Cortex of kidney (tissue), 1 donor: ENCODE measurements at places on chromosomes 7 and 10.

DNA sequence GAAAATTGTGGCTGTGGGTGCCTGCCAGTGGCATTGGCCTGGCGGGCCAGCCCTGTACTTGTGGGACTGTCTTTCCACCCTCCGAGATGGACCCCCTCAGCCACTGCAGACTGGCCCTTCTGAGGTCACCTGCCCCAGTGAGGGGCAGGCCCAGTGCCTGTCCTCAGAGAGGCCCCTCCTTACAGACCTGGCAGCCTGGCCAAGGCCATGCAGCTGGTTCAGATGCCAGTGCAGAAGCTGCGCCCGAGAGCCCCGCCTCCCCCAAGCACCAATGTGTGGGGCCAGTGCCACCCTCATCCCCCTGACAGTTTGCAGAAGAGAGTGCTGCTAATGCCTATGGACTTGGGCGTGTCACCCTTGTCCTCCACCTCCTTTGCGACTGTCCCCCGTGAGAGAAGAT lies 10.0 kb downstream of the ZNF316 start:
- no peak for DNase-seq

GRCh38 chr10:132293201-132293812 lies 14.4 kb downstream of the STK32C start:
- no peak for DNase-seq

DNA sequence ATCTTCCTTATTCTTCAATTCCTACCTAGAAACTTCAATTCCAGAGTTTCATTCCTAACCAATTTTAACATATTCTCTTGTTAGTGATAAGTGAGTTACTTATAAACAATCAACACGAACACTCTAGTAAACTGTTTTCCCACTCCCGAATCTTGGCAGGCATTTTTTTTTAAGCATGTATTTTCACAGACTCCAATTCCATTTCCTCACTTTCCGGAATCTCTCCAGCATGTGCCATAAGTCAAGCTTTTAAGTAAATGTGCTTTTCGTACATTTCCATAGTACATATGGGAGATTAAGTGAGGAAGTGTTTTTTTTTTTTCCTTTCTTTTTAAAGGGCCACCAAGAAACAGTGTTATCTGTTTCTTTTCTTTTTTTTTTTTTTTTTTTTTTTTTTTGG lies 89.1 kb downstream of the FGFR2 start:
- DNase-seq: no peak

DNA sequence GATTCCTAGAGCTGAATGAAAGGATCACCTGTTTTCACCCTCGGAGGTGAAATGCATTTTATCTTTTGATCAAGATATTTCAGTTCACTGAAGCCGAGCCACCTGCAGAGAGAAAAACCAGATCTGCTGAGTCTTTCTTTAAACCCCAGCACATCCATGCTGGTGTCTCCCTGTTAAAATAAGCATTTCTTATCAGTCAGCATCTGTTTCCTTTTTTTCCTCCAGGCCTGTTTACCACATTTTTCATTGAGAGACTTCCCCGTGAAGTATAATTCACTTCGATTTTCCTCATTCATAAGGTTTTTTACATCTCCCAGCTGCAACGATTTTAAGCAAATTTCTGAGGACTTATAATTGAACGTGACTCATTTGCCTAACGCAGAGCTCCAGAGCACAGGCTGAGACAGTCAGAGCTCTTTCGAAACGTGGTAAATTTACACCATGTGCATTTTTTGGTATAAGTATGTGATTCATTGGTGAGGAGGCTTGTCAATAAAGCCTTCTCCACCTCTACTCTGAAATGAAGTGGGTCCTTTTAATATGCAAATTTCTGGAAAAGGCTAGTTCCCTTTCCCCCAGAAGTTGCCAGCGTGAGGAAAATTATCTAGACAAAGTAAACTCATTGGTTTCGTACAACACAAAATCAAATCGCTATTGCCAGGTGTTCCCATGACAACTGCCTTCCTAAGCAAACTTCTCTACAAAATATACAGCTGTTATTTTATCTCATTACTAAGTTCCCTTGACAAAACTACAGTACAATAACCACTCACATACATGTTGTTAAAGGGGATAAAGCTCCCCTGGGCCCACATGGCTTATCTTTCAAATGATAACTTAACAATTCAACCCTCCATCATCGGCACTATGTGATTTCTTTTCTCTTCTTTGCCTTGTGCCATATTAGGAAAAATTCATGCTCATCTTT lies 374.8 kb upstream of the AKR1E2 start:
- DNase-seq: no peak

GRCh38 chr7:137151041-137151689 lies 192.4 kb downstream of the PTN start:
- DNase-seq: no peak

DNA sequence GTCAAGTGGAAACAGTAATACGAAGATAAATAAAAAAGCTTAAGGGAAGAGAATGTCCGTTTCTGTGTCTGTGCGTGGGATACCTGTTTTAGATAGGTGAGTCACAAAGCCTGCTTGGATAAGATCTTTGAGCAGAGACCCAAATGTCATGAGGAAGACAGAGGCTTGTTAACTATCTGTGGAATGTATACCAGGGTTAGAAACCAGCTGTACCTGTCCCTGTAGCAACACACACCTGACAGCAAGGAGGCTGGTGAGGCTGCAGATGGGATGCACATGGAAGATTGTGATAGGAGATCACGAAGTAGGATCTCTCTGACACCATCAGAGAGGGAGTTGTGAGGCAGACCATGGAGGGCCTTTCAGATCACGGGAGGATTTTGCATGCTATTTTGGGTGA lies 105.3 kb downstream of the ARHGAP21 start:
- no peak for DNase-seq

- DNase-seq: no peak
Observed at GRCh38 chr10:109701633-109702215, 221.6 kb downstream of the XPNPEP1 start.

DNA sequence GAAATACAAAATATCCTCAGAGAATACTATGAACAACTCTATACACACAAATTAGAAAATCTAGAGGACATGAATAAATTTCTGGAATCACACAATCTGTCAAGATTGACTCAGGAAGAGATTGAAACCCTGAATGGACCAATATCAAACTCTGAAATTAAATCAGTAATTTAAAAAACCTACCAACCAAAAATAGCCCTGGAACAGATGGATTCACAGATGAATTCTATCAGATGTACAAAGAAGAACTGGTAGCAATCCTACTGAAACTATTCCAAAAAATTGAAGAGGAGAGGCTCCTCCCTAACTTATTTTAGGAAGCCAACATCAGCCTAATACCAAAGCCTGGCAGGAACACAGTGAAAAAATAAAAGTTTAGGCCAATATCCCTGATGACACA lies 190.0 kb downstream of the HPSE2 start:
- no peak for DNase-seq

DNA sequence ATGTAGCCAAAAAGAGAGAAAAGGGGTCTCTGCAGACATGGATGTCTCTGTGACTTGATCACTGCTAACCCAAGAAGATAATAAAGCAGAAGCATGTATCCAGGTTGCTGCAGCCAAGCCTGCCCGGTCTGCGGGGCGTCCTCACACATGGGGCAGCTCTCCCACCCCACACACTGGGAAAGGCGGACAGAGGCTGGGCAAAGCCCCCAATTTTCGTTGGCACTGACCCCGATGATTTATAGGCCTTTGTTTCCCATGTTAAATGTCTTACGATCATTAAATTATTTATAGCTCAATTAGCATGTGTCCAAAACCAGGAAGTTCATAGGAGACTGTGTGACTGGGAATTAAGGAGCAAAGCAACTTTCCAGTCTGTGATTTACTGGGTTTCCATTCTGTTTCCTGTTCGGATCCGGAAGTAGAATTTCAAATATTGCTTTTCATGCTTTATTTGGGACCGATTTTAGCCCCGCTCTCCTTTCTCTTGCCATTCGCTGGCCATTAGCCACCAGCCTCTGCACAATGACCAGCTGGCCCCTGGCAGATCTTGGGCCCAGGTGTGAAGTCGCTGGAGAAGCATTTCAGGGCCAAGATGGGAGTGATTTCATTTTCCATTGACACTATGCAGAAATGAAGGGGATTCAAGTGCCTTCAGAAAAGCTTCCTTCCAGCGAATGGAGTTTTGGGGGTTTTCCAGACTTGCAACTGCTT lies 91.6 kb downstream of the EGFR start:
- DNase-seq: no peak

- DNase-seq: no peak
Observed at GRCh38 chr7:95886501-95887090, 114.2 kb downstream of the DYNC1I1 start.

- no peak for DNase-seq
Observed at GRCh38 chr7:84697506-84697905, 489.4 kb downstream of the SEMA3D start.

DNA sequence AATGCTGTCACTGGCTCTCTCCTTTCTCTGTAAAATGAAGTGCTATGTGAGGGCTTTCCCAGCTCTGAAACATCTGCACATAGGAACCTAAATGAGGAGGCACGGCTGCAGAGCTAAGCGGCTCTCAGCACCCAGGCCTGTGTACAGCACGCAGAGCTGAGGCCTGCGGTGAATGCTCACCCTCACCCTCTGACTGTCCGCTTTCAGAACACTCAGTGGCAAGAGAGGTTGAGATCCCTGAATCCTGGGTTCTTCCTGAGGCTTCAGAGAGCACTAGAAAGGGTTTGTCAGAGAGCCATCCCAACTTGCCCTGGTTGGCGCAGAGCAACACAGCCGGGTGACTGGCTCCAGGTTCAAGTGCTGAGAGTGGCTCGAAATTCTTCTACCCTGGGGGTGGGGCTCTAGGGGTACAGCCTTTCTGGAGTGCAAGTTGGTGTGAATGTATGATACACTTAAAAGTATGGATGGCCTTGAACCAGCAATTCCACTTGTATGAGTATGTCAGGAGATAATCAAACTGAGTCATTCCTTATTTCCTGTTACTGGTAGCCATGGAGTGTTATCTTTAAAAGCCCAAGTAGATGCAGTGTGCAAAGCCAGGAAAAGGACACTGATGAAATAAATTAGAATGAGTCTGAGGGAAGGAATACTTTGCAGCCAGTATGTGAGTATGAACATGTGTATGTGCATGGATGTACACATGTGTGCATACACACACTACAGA lies 1.7 kb upstream of the CCDC201 start:
- DNase-seq: no peak
